Glomerular endothelial cell (primary cell): ENCODE measurements at places on chromosomes 4 and X. TPM values are rescaled to one million over a fixed set of nuclear protein-coding genes. Genes with fewer than 3 reads are reported as not detected.

Gene HERC3
- 9.1 and 10.5 TPM in 2 replicates for total RNA-seq

Gene MAGEB1
- total RNA-seq = not detected in 2 replicates

Gene CXCL10
- 2.7 and 12.7 TPM in 2 replicates for total RNA-seq

Gene SMIM31
- not detected in 2 replicates for total RNA-seq

Gene CDKL2
- 2.1 and 2.8 TPM in 2 replicates for total RNA-seq

Gene GAGE12G
- not detected in 2 replicates for total RNA-seq

Gene MGAT4D
- not detected in 2 replicates for total RNA-seq

Gene HMX1
- total RNA-seq = not detected in 2 replicates

Gene LDB2
- total RNA-seq = 57.1 and 69.8 TPM in 2 replicates

Gene CXCL11
- total RNA-seq = 1.0 and 6.4 TPM in 2 replicates

Gene FDCSP
- total RNA-seq = not detected in 2 replicates

Gene SASH3
- not detected in 2 replicates for total RNA-seq
